Testis (tissue), 5 donors: ENCODE measurements at places on chromosomes 7 and 10. TPM values are rescaled to one million over a fixed set of nuclear protein-coding genes. Genes with fewer than 3 reads are reported as not detected.

Gene METTL2B
- 27.1 TPM for total RNA-seq

Gene PDZD7
- 2.2 TPM for total RNA-seq

Gene SORCS3
- total RNA-seq: 1.7 TPM

Gene CDC14C
- 3.8 TPM for total RNA-seq

Gene CUZD1
- 2.0 TPM for total RNA-seq

Gene NOS3
- 25.0 TPM for total RNA-seq
